ENCODE measurements at places on chromosomes 7 and 10. TPM values are rescaled to one million over a fixed set of nuclear protein-coding genes. Genes with fewer than 3 reads are reported as not detected.

Gene LBX1
- not detected for total RNA-seq

Gene C7orf33
- not detected for total RNA-seq

Gene SFTPA1
- not detected for total RNA-seq

Gene SLC39A12
- total RNA-seq: 0.16 TPM

Gene FAM25G
- total RNA-seq: not detected

Gene RAPGEF5
- 18.7 TPM for total RNA-seq

Gene CALML5
- not detected for total RNA-seq

Gene STAG3
- total RNA-seq: 3.3 TPM
